NCI-H510A treated with DMSO at 0.1 percent for 48 hours (cell line): ENCODE measurements at places on chromosomes 6 and 20.

DNA sequence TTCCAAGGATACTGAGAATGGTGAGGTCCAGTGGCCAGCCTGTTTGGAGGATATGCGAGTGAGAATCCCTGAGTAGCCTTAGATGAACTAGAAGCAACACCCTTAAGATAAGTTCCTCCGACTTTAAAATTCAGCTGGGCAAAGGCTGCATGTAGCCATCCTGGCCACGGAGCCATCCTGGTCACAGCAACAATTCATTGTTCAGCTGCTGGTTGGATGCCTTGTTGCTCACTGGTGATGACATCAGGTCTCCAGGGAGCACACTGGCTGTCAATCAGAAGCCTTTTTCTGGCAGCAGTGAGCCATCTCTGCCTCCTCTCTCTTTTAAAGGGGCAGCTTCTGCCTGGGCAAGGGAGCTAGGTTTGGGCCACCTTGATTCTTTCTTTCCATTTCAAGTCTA, 22.4 kb upstream of the RIMS4 start:
- no peak for DNase-seq

DNA sequence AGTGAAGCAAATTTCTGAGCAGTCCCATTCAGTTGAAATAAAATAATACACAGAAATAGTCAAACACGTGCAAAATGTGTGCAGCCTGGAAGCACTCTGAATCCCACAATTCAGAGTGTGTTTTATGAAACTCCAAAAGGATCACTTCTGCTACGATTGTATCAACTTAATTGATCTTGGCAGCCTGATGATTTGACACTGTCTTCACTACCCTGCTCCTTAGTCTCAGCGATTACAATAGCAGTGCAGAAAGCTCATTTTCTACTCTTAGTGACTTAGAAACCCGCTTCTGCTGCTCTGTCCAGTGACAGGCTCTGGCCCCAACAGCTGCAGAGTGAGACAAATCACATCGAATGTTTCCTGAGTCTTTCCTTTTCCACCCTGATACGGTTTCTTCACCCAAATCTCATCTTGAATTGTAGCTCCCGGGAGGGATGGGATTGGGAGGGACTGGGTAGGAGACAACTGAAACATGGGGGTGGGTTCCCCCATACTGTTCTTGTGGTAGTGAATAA, 16.2 kb upstream of the EMILIN3 start:
- DNase-seq, result no peak

DNA sequence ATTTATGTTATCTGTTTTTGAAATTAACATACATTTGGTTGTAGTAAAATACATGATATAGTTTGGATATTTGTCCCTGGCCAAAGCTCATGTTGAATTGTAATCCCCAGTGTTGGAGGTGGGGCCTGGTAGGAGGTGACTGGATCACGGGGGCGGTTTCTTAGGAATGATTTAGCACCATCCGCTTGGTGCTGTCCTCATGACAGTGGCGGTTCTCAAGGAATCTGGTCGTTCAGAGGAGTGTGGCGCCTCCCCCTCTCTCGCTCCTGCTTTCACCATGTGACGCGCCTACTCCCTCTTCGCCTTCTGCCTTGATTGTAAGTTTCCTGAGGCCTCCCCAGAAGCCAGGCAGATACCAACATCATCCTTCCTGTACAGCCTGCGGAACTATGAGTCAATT, 29.0 kb downstream of the CTCFL start:
- DNase-seq, result no peak

GRCh38 chr6:5378331-5378730, 117.0 kb downstream of the FARS2 start:
- DNase-seq, result no peak
